ENCODE measurements at places on chromosomes 6 and 20. TPM values are rescaled to one million over a fixed set of nuclear protein-coding genes. Genes with fewer than 3 reads are reported as not detected.

GRCh38 chr6:119163006-119163405, 84.5 kb upstream of the FAM184A start:
- no peak for DNase-seq

- no peak for DNase-seq
These were observed 64.3 kb upstream of the AFDN start for GRCh38 chr6:167762259-167762962.

DNA sequence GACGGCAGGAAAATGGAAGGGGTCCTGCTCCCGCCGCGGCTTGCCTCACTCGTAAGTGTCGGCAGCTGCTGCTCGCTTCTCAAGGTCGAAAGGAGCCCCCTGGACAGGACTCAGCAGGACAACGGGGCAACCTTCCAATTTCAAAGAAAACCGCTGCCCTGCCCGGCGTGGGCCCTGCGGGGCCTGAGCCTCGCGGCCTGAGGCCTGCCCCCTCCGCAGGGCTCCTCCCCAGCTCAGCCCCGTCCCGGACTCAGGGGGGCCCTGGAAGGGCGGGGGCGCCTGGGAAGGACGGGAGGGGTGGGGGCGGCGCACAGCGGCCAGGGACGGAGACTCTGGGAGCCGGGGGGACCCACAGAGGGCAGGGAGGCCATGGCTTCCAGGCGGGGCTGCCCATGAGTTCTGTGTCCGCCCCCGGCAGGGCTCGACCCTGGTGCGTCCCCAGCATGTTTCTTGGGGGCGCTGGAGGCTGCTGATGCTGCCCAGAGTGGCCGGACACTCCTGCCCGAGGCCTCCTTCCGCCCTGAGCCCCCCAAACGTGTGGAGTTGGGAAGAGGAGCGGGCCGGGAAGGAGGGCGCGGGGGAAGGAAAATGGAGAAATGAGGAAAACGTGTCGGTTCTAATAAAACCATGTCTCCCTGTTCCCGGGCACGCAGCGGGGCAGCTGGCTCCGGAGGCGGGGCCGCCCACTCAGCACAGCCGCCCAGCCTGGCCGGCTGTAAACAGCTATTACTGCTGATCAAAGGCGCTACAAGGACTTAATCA, 114.6 kb downstream of the DLL1 start:
- DNase-seq: peak; percentile 70

- DNase-seq: no peak
These were observed 4.3 kb downstream of the PFDN4 start for GRCh38 chr20:54212226-54212625.

DNA sequence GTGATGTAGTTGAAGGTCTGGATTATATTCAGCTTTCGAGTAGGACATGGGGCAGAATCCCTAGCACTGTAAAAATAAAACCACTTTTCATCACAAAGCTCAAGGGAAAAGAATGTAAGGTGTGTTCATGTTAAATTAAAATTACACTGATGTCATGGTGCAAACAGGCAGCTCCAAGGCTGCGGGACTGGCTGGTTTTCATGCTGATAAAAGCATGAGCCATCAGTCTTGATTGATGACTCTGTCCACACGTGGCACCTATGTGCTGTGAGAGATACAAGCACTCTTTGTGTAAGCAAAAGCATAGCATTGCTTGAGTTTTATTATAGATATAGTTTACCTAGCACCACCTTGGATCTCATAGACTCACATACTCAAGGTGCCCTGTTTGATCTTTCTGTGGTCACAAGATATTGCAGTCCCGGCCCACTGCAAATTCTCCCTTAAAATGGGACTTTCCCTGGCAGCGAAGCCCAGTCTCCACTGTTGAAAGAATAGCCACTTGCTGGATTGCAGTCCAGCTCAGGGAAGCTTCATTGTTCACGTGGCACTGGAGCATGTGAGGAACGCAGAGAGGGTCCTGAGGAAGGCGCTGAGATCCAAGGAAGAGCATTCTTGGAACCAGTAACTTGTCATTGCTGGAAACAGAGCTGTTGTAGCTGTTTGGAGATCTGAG, 90.6 kb downstream of the TIAM2 start:
- no peak for DNase-seq

GRCh38 chr6:13268913-13269518, 59.3 kb downstream of the TBC1D7 start:
- DNase-seq: no peak

DNA sequence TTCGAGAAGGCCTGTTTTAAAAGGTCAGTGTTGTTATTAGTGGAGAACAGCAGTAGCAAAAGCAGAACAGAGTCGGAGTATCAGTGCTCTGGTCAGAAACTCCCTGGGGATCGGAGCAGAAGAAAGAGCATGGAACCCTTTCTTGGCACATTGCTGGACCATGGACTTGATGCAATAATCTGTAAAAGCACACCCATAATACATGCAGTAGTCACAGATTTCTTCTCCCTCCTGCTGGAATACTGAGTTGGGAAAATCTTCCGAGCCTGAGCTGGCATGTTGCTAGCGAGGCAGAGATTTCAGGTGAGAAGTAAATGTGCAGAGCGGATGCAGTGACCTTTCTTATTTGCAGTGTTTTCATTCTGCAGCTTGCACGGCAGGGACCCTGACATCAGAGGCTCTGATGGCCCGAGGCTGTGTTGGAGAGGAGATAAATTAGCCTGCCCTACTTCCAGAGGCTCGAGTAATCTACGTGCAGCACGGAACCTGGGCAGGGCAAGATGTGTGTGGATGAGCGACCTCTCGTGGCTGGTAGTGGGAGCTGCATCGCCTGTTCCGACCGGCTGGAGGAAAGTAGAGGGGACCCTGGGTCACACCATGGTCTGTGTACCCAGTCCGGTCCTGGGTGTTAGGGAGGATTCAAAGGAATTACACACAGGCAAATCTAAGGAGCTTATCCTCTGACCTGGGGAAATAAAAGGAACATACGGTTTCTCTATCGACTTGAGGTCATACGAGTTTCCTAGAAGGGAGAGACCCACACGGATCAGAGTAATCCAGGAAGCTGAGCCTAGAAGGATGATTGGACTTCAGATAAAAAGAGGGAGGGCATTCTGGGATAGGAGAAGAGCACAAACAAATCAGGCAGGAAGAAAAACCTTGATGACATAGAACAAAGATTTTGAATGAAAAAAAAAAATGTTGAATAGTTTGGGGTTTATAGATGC, 137.0 kb upstream of the STMND1 start:
- no peak for DNase-seq

GRCh38 chr20:22576273-22576672, 8.1 kb downstream of the FOXA2 start:
- DNase-seq: no peak

- DNase-seq: no peak
These were observed at the start of gene ARFGAP1 for GRCh38 chr20:63272105-63273058. TSS of gene ARFGAP1 (plus strand) at chr20:63272813. CDS start at chr20:63275581, 2,768 bp downstream.

DNA sequence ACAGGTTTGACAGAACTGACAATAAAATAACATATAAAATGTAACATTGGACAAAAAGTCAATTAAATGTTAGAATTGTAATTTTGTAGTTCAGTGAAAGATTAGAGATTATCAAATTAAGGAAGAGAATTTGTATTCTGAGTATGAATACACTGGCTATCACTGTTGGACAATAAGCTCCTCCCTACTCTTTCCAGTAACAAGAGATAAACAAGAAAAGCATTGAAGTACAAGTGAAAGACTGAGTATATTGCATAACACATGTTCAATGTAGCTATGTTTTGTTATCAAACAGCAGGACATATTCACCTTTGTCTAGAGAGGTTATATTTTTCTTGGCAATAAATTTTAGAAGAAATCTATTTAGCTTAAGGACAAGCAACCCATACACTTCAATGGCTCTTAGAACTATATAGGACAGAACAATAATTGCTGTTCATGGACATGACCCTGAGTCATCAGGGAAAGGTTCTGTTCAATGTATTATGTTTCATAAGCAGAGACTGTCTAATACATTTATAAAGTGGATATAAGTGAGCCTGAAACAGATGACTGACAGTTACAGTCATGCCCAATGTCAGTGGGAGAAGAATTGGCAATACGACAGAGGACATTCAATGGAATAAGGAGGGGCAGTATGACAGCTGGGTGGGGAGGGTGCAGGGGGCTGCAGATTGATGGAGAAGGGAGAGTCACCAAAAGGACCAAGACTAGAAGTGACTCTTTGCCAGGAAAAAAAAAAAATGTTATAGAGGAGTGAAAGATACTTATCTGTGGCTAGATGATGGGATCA, 520.4 kb downstream of the FRK start:
- no peak for DNase-seq

- DNase-seq: no peak
These were observed 298.1 kb downstream of the TFAP2B start for GRCh38 chr6:51116723-51117122.

DNA sequence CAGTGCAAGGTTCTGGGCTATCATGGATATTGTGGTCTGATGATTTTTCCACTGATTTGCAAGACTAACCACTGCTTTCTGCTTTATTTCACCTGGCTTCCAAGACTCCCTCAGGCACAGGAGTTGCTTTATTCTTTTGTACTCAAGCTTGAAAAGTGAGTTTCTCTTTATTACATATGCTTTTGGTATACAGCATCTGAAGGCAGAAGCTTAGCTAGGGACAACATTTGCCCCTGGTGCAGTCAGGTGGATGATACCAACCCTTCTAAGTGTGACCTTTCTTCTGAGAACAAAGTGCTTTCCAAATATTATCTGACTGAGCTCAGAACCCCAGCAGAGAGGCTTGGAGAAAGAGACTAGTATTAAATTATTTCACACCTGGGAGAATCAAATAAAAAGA, 94.0 kb upstream of the PHACTR1 start:
- DNase-seq: no peak

- DNase-seq: no peak
These were observed 113.1 kb downstream of the FYN start for GRCh38 chr6:111759836-111760785.

GRCh38 chr6:13013681-13014503, 297.3 kb downstream of the PHACTR1 start:
- no peak for DNase-seq

DNA sequence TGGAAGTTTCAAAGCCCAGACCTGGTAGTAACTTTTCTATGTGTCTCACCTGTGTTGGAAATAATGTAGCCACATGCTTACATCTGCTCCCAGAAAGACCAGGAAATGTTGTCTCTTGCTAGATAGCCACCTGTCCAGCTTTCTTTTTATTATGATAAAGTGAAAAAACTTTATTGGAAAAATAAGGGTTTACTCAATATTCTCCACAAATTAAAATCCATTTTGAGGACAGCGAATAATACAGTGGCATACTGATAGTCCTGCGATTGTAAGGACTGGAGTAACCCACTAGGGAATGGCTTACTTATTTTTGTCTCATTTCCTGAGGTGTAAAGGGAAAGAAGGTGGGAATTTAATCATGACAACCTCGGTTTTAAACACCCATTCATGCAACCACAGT, 100.1 kb downstream of the HFE start:
- no peak for DNase-seq

GRCh38 chr6:40849546-40849945, 189.5 kb downstream of the UNC5CL start:
- DNase-seq: no peak

GRCh38 chr20:6104493-6105188, 18.2 kb downstream of the FERMT1 start:
- no peak for DNase-seq

DNA sequence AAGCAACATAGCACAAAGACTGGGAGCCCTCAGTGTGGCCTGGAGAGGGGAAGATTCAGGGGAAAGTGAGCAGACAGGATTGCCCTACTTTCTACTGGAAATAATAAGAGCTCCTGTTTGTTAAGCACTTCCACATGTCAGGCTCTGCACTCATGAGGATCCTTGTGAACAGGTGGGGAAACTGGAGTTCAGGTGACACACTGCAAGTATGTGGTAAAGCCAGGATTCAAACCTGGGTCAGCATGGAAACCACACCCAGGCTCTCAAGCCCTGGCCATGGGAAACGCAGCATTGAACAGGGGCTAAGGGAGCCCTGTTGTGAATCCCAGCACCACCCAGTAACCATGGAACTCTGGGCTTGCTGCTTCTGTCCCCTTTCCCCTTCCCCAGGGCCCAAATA, 42.8 kb upstream of the ID1 start:
- DNase-seq: no peak

DNA sequence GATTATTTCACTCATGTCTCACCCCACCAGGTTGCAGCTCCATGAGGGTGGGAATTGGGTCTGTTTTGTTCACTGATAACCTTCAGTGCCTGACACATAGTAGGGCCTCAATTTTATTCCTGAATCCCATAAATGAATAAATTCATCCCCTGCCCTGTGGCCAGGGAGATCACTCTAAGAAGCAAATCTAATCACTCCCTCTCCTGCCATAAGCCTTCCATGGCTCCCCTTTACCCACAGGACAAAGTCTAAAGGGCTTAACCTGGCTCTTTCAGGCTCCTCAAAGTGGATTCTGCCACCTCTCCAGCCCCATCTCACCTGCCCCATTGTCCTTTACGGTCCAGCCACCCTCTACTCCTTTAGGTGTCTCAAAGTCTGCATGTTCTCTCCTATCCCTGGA, 141.8 kb upstream of the PTPN1 start:
- DNase-seq: no peak

DNA sequence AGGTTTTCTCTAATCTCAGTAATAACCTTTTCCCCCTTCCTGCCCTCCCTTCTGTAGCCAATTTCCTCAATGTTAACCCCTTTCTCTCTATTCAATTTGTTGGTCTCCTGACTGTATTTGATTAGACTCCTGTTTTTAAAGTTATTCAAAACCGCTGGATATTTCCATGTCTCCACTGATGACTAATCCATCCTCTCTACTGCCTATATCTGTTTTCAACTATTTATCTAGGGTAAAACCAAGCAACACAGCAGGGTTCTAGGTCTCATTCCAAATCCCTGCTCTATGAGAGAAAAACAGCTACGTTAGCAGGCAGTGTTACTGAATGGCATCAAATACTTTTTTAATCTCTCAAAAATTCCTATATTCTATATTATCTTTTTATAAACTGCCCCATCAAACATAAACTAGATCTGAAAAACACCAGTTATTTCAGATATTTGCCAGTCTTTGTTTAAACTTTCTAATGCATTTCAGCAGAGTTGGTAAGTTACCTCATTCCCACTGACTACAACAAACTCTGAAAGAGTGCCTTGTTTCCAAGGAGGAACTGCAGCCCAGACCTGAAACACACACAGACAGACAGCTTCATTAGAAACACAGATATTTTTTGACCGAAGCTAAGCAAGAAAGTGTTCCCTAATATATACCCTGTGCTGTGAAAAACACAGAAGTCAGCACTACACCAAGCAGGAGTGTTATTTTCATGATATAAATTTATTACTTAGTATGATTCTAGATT, 8.2 kb downstream of the RTN4IP1 start:
- no peak for DNase-seq

GRCh38 chr6:163691049-163691448, 276.5 kb downstream of the QKI start:
- DNase-seq: no peak

GRCh38 chr6:137217801-137218472, 1.2 kb downstream of the IFNGR1 start:
- DNase-seq: no peak

GRCh38 chr20:44112889-44113617, 73.9 kb downstream of the JPH2 start:
- DNase-seq: peak; percentile 58

EPHA7 gene
- total RNA-seq: 2.7 TPM

KHDC1L gene
- total RNA-seq: not detected

POM121L2 gene
- total RNA-seq: not detected

ZNF512B gene
- 10.3 TPM for total RNA-seq

SLC17A3 gene
- total RNA-seq: not detected

PTCHD4 gene
- total RNA-seq: not detected

PTK6 gene
- 25.8 TPM for total RNA-seq

TMEM244 gene
- not detected for total RNA-seq

MTFR2 gene
- total RNA-seq: 1.2 TPM

TBXT gene
- not detected for total RNA-seq

ENPP4 gene
- total RNA-seq: 4.4 TPM

CEP57L1 gene
- 13.5 TPM for total RNA-seq

ZNF165 gene
- total RNA-seq: 3.7 TPM

TP53INP2 gene
- 14.5 TPM for total RNA-seq

PNPLA1 gene
- not detected for total RNA-seq

GLYATL3 gene
- not detected for total RNA-seq

OOEP gene
- not detected for total RNA-seq

Measured in vagina (tissue), 2 donors.